NCI-H345 (cell line): ENCODE measurements at places on chromosomes 13 and 19.

DNA sequence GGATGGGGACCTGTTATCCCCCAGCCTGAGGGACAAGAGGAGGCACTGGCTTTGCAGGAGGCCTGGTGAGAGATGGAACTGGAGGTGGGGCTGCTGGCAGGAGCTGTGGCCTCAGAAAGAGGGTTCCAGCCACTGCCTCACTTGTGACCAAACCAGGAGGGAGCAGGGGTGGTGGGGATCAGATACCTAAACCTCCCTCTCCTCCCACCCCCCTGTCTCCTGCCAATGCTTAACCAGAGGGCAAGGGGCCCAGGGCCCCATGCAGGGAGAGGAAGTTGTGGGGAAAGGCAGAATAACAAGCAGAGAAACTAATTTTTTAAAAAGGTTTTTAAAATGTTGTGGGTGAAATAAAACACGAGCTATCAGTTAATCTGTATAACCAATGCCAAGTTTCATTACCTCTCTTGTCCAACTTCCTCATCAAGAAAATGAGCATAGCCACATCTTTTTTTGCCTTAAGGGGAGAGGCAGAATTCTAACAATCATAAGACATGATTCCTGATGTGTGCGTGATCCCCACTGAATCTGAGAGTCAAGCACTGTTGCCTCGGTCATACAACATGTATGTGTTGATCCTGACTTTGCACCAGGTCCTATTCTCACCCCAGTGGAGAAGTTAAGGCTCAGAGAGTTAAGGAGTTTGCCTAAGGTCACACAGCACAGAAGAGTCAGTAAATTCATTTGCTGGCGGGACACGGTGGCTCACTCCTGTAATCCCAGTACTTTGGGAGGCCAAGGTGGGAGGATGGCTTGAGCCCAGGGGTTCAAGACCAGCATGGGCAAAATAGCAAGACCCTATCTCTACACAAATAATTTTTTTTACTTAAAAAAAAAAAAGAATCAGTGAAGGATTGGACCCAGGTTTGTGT, 12.9 kb downstream of the FXYD5 start:
- no peak for DNase-seq

DNA sequence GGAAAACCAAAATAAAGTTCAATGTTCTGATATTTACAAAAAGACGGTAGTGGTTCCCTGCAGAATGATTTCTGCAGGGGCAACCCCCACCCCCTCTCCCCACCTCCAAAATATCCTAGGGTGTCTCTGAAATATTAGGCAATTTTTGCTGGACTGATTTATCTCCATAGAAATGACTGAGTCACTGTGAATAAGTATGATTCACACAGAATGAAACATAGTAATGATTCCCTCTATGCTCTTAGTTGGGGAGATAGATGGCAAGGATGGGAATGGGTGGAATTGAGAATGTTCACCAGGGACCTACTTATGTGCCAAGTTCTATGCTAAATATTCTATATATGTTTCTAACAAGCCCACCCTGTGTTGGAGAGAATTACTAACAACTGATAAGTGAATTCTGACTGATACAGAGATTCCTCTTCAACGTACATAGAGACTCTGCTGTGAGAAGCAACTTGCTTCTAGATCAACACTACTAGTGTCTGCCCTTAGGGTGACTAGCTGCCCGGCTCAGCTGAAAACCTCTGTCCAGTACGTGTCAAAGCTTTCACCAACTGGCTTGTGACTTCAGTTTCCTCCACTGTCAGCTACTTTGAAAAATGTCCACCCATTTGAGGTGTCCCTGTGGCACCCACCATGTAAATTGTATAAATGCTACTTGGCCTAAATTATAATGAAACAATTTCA, 38.4 kb upstream of the RAP2A start:
- no peak for DNase-seq

GRCh38 chr19:30691819-30692166, 319.6 kb downstream of the ZNF536 start:
- no peak for DNase-seq

DNA sequence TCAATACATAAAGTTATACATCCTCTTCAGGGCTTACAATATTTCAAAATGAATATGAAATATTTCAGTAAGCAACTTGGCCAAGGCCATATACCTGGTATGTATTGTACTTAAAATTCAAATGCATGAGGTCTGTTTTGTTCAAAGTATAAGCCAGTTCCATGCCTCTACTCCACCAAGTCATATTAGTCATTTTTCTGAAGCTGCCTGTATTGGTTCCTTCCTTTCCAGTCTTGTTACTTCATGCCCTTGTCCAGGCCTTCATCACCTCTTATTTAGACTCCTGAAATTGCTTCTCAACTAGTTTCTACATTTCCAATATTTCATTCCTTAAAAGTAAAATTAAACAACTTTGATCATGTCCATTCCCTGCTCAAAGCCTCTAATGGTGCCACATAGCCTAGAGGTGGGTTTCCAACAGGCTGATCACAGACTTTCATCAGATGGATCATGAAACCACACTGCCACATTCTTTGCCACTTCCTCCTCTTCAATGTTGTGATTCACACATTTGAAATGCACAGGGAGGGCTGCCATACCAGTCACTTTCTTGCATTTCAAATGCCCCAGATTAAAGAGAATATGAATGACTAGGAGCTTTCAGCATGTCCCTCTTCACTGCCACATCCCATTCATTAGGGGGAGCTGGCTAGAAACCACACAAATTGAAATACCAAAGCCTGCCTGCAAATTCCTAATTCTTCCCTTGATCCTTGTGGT, 424.1 kb upstream of the DACH1 start:
- DNase-seq: no peak

DNA sequence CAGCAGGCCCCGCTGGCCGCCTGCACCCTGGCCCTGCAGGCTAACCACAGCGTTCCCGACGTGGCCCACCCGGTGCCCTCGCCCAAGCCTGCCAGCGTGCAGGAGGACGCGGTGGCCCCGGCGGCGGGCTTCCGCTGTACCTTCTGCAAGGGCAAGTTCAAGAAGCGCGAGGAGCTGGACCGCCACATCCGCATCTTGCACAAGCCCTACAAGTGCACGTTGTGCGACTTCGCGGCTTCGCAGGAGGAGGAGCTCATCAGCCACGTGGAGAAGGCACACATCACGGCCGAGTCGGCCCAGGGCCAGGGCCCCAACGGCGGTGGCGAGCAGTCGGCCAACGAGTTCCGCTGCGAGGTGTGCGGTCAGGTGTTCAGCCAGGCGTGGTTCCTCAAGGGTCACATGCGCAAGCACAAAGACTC, 72.1 kb downstream of the ZNF536 start:
- no peak for DNase-seq

DNA sequence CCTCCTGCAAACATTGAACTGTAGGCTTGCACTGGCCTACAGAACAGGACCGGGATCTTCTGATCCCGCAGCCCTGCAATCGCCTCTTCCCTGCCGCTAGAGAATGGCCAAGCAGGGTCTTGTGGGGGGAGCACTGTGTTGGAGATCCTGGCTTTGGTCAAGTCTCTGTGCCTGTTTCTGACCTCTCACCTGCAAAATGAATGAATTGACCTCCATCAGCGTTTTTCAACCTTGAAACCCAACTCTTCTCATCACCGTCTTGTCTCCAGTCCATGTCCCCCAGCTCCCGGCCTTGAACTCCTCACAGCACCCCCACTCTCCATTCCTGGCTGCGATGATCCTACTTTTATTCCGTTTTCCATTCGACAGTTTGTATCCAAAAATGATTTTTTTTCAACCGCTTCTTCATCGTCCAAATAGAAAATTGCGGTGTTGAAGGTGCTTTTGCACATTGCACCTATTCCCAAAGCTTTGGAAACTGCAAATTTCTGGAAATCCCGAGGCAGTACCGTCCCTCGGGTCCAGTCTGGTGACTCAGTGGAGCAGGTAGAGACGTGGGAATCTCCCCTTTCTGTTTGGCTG, 2.0 kb downstream of the MYO9B start:
- DNase-seq: no peak

DNA sequence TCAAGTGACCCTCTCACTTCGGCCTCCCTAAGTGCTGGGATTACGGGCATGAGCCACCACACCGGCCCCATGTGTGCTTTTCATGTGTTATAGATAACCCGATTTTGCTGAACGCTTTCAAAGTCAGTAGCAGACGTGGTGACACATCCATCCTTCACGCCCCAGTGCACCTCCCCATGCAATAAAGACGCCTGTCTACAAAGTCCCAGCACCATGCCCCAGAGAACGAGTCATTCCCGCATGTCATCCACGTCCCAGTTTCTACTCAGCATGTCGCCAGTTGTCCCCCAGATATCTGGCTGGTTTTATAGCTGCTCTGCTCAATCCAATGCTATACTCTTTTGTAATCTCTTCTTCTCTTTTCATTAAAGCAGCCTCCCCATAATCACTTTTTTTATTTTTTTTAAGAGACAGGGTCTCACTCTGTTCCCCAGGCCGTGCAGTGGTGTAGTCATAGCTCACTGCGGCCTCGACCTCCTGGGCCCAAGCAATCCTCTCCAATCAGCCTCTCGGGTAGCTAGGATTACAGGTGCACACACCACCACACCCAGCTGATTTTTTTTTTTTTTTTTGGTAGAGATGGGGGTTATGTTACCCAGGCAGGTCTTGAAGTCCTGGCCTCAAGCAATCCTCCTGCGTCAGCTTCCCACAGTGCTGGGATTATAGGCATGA, 42.5 kb downstream of the DNM2 start:
- peak; percentile 28 for DNase-seq

DNA sequence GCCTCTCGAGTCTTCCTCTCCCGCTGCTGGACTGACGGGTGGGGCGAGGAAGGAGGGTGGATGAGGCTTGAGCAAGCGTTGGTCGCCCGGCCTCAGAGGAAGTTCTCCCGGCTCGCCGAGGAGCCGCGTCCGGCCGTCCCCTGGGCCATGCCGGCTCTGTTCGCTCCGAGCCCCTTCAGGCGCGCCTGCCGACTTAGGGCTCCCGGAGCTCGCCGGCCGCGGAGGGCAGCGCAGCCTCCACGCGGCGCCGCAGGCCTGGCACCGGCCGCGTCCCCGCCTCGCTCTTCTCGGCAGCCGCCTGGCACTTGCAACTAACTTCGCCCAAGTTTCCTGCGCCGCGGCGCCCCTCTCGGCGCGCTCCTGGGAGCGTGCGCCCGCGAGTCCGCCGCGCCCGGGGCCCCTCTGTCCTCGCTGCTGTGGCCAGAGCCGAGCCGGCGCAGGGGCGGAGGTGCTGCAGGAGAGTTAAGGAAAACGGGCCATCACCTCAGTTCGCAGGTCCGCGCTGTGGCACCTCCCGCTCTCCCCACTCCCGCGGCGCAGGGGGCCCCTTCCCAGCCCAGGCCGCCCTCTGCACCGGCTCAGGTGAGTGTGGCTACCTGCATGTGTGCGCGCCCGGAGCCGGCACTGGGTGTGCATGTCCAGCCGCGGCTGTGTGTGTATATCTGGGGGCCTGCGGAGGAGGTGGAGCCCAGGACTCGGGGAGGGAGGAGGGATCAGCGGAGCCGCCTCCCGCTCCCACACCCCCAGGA, 641 bp upstream of the SOX21 start:
- peak; percentile 86 for DNase-seq

DNA sequence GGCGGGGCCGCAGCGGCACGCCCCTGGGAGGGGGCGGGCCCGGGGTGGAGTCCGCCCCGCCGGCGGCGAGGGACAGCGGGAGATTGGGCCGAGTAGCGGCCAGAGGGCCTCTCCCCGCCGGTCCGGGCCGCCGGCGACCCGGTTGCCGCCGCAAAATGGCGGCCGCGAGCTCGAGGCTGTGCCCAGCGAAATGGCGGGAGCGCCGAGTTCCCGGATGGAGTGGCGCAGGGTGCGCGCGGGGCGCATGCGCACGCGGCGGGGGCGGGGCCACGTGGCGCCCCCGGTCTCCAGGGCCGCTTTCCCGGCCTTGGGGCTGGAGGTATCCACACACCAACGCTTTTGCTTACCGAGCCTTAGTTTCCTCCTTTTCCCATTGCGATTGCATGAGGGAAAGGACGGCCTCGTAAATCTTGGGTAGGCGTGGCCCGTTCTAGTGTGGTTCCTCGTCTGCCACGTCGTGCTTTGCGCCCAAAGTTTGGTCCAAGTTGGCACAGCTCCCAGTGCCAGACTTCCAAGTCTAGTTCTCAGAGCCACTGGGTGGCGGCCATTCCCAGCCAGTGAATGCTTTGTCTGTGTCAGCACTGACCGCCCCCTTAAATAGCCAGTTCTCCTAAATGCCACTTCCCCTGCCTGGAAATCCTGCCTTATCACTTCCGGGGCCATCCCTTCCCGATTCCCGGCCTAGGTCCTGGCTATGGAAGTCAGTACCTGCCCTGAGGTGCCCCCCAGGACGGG, 513 bp downstream of the CIRBP start:
- DNase-seq: peak; percentile 89

DNA sequence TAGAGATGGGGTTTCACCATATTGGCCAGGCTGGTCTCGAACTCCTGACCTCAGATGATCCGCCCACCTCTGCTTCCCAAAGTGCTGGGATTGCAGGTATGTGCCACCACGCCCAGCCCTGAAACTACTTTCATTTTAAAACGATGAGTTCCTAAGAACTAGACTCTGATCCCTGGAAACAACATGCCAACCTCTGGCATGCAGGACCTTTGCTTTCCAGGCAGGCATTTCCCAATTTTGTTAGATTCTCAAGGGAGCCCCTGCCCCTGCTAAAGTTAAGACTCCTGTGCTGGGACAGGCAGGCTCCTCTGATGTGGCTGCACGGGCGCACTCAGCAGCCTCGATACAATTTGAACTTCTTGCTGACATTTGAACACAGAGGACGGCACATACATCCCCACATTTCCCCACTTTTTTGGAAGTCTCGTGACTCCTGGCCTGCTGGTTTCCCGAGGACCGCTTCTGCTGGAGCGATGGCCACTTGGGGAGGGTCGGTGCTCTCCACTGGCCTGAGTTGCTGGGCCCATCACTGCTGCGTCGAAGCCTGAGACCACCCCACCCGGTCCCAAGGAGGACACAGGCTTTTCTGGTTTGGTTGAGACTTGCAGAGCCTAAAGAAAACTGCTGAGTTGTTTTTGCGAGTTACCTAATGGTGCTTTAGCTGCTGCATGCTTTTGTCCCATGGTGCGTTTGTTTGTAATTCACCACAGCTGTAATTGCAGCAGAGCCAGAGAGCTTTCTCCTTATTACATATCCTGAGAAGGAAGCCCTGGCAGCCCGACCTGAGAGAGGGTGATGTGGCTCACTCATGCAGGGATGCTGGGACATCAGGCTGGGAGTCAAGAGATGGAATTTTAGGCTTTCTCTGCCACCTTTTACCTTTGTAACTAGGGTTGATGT, 8.2 kb downstream of the ATP11A start:
- DNase-seq: no peak

DNA sequence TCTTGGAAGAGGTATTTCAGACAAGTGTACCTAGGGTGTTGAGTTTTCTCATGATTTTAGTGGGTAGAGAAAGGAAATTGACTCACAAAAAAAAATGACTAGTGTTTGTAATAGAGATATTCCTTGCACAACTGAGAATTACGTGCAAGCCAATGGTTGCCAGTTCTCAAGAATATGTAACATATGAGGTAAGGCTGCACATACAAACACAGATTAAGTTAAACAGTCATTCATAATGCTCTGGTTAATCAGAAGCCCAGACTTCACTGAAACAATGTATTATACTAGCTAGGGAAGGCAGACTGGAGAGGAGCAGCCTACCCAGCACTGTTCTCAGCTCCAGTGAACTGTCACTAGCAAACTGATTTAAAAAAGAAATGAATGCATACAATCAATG, 418.3 kb downstream of the DIAPH3 start:
- no peak for DNase-seq

- no peak for DNase-seq
Measured at GRCh38 chr19:16449330-16449961, 22.3 kb downstream of the EPS15L1 start.

GRCh38 chr13:112194167-112194530, 127.2 kb downstream of the SOX1 start:
- no peak for DNase-seq

- no peak for DNase-seq
Measured at GRCh38 chr19:38700350-38700901, 43.8 kb downstream of the CAPN12 start.
